ENCODE measurements at places on chromosomes 6 and 20. TPM values are rescaled to one million over a fixed set of nuclear protein-coding genes. Genes with fewer than 3 reads are reported as not detected.

Gene POM121L2
- total RNA-seq: not detected

Gene WFDC2
- not detected for total RNA-seq

Gene ADGRF5
- total RNA-seq: not detected

Gene NKX2-2
- total RNA-seq: not detected

Gene TUBB
- 168 TPM for total RNA-seq

Gene HCRTR2
- not detected for total RNA-seq

Gene CRISP2
- total RNA-seq: not detected

Gene PAQR8
- 5.0 TPM for total RNA-seq

Gene COL12A1
- not detected for total RNA-seq

Gene HMGA1
- total RNA-seq: 84.2 TPM

Gene CLDN20
- total RNA-seq: not detected

Gene APOM
- total RNA-seq: 2.6 TPM

Gene FAM209B
- total RNA-seq: 2.0 TPM

Gene HRH3
- total RNA-seq: not detected

Gene SLC17A3
- 1.6 TPM for total RNA-seq

Gene FAM162B
- not detected for total RNA-seq

Gene ARG1
- not detected for total RNA-seq

Gene MAFB
- total RNA-seq: 19.7 TPM

Gene CDH4
- not detected for total RNA-seq

Gene TINAG
- not detected for total RNA-seq

Gene HSPA12B
- total RNA-seq: not detected

Gene HLA-DMB
- total RNA-seq: 19.5 TPM

Gene SNRPB
- total RNA-seq: 160 TPM

Gene SULF2
- 48.7 TPM for total RNA-seq

Gene ANGPT4
- not detected for total RNA-seq

Gene PRL
- not detected for total RNA-seq

Gene ZNF391
- total RNA-seq: 0.83 TPM

Gene TAB2
- total RNA-seq: 74.9 TPM

Gene VWA7
- total RNA-seq: 4.7 TPM

Gene GSTA2
- total RNA-seq: not detected
